ENCODE measurements at places on chromosomes 5 and 9.

GRCh38 chr5:141149812-141150211 lies at the start of gene PCDHB6:
Gene PCDHB6 (plus strand): TSS chr5:141150057. CDS start chr5:141150258, 201 bp downstream.
- DNase-seq = no peak

DNA sequence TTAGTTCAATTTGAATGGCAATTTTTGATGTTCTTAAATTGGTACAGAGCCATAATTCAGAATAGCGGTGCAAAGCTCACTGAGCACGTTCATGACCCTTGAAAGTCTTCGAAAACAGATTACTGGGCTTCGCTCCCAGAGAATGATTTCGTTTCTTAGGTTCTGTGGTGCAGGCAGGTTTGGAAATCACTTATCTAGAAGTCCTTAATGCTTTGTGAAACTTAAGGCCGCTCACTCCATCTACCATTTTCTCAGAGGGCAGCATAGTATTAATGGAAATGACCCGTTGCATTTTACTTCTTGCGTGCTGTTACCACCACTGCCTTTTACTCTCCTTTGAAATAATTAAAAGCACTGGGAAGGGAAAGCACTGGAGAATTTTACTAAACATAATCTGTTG lies 2.9 kb upstream of the MAT2B start:
- DNase-seq = no peak

GRCh38 chr5:2758632-2759031 lies 7.2 kb upstream of the IRX2 start:
- DNase-seq = no peak

DNA sequence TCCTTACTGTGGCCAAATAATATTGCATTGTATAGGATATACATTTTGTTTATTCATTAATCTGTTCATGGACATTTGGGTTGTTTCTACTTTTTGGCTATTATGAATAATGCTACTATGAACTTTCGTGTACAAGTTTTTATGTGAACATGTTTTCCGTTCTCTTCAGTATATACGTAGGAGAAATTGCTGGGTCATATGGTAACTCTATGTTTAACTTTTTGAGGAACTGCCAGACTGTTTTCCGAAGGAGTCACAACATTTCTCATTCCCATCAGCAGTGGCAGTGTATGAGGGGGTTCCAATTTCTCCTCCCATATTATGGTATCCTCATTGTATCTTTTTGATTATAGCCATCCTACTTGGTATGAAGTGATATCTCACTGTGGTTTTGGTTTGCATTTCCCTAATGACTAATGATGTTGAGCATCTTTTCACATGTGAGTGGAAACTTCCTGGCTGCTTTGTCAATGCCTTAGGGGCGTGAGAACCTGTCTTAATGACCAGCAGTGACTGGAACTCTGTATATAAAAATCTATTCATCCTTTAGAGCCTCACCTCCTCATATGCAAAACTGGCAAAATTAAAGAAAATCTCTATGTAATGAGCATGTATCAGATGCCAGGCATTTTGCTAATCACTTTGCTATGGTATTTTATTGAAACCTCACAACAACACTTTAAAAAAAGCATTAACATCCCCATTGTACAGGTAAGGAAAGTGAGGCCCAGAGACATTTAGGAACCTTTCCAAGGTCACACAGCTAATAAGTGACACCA lies 47.8 kb upstream of the TGFBR1 start:
- no peak for DNase-seq

GRCh38 chr5:72505016-72505415 lies 2.2 kb downstream of the ZNF366 start:
- no peak for DNase-seq

- no peak for DNase-seq
Observed at GRCh38 chr5:164059471-164059870, 554.1 kb downstream of the MAT2B start.

DNA sequence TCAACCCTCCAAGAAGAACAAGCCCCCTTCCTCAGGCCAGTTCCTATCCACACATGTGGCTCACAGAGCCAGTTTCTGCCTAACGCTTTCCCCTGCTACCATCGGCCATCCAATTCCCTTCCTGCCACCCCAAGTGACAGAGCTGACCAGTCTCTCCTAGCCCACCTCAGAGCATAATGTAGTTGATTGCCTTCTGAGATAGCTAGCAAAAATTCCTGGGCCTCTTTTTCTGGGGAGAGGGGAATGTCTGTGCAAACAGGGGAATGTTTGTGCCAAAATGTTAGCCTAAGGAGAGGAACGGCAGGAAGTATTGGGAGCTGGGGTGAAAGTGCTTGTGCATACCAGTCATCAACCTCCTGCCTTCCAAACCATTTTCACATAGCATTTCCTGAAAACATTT lies 157.0 kb downstream of the PJA2 start:
- DNase-seq = no peak

DNA sequence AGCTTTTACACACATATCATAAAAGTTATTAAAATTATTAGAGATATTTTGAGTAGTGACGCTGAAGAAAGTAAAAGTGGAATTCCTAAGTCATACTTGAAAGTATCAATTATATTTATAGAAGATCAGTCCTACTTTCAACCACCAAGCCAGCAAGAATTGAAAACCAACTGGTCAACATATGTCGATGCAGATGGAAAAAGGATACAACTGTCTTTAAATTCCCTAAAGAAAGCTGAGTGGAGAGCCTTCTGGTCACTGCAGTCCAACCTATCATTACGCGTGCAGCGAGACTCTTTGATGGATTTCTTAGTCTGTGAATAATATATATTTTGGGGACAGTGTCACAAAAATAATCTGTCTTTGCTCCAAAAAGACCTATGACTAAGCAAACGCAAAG lies 15.3 kb downstream of the MEF2C start:
- DNase-seq = no peak

All from stimulated activated CD4-positive, alpha-beta T cell treated with anti-CD3 and anti-CD28 coated beads, Interleukin-4, amount 100 ng/mL, for 1 hour (primary cell).